ENCODE measurements at places on chromosomes 1 and 21.

DNA sequence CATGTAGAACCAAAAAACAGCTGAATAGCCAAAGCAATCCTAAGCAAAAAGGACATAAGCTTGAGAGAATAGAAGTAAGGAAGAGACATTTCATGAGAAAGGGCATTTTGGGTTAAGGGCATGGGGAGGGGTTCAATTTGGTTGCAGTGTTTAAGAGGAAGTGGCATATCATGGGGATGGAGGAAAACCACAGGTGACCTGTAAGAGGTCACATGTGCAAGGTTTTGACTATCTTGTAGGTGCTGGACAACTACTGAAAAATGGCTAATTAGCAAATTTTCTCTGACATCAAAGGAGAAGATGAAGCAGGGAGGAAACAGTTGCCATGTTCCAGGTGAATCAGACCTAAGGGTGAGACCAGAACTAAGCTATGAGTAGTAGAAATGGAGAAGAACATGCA is 31.3 kb upstream of the ROR1 start:
- no peak for DNase-seq

- DNase-seq: no peak
Measured at GRCh38 chr21:25424634-25425033, 182.6 kb downstream of the MRPL39 start.

GRCh38 chr1:75135573-75136194 is 1.5 kb downstream of the LHX8 start:
- DNase-seq: no peak

- no peak for DNase-seq
Measured at GRCh38 chr1:12617901-12618660, at the start of gene DHRS3. Gene DHRS3 (minus strand): TSS chr1:12618210. CDS start chr1:12617348, 862 bp downstream.

DNA sequence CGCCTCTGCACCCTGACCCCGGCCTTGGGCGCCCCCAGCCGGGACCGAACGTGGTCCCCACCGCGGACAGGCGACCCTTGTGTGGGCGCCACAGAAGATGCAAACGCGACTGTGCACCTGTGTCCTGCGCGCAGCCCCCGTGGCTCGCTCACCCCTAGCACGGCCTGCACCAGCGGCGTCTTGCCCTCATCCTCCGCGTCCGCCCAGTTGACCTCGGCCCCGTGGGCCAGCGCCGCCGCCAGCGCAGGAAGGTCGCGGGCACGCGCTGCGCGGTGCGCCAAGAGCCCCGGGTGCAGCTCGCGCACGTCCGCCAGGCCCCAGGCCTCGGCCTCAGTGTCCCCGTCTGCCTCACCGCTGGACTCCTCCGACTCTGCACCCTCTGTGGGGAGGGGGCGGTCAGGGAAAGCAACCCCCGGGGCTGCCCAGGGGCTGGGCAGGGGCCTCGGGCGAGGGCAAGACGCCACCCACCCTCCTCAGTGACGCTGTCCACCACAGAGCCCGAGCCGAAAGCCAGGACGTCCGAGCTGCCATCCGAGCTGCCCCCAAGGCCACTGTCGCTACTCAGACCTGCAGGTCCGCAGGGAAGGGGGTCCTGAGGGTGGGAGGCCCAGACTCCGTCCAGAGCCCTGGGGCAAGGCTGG is 13.4 kb downstream of the ACAP3 start:
- DNase-seq: no peak

DNA sequence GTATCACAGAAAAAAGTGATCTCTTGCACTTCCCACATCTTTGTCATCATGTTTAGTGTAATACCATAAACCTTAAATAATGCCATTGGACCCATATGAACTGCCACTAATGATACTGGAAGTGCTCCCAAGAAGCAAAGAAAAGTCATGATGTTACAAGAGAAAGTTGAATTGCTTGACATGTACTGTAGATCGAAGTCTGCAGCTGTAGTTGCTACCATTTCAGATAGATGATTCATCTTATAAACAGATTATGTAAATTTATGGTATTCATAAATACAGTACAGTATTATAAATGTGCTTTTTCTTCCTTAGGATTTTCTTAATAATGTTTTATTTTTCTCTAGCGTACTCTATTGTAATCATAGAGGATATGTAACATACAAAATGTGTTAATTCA is 30.1 kb upstream of the LAMC2 start:
- no peak for DNase-seq

DNA sequence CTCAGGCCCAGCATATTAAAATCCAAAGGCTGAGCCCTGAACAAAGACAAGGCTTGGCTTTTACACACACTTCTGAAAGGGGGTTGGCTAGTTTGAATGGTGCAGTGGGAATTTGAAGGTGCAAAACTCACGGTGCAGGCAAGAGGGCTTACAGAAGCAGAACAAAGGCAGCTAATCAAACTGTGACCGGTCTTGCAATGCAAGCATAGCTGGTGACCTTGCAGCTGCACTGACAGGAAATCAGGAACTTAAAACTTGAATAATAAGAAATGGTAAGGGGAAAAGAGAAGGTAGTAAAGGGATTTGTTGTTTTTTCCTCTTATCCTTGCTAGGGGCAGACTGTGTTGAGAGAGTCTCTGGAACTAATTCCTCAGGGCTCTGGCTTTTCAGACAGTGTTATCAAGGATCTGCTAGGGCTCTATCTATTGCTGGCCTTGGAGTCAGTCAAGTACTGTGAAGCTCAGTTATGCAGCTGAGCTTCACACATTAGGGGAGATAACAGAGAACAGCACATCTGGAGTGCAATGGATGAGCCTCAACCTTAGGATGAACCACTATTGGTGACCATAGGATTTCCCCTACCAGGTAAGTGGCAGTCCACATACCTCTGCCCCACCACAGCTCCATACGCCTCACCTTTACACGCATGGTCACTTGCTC is 97.6 kb downstream of the PPIAL4G start:
- DNase-seq: no peak

DNA sequence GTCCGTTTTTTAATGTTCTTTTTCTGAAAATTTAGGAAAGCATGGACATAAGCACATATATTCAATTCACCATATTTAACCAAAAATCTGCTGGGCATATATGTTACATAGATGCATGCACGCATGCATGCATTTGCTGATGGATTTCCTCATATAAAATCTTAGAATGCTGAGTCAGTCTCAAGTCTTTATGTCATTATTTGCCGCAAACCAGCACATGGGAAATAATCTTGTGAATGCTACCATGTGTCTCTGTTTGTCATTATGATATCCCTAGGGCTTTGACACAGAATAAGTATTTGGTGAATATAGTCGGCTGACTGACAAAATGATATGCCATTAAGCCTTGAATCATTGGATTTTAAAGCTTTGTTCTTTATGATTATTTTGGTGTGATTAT is 776.5 kb downstream of the KCNT2 start:
- DNase-seq: no peak

- DNase-seq: no peak
Measured at GRCh38 chr1:236657398-236657797, 28.9 kb upstream of the ACTN2 start.

DNA sequence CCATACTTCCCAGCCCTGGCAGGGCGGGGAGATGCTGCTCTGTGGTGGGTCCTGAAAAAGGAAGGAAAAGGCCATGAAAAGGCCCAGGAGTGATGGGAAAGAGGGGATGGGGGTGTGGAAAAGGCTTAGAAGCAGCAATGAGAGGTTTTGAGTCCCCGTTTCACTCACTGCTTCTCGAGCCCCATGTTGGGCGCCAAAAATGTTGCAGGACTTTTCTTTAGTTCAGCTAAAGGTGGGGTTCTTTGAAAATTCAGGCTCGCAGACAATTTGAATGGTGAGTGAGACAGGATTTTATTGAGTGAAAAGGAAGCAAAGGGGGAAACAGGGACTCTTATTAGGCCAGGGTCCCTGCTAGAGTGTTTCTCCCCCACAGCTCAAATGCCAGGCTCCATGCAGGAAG is 93.1 kb downstream of the MRPS6 start:
- DNase-seq: no peak

GRCh38 chr1:67863637-67864036 is 30.4 kb upstream of the GNG12 start:
- DNase-seq: no peak

DNA sequence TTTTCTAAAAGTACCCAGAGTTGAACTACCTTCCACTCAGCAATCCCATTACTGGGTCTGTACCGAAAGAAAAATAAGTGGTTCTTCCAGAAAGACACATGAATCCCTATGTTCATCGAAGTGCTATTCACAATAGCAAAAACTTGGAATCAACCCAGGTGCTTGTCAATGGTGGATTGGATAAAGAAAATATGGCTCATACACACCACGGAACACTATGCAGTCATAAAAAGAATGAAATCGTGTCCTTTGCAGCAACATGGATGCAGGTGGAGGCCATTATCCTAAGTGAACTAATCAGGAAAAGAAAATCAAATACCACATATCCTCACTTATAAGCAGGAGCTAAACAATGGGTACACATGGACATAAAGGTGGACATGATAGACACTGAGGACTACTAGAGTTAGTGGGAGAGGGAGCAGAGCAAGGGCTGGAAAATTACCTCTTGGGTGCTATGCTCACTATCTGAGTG is 32.9 kb upstream of the JUN start:
- no peak for DNase-seq

- DNase-seq: no peak
Measured at GRCh38 chr21:14857529-14857928, 207.3 kb downstream of the NRIP1 start.

DNA sequence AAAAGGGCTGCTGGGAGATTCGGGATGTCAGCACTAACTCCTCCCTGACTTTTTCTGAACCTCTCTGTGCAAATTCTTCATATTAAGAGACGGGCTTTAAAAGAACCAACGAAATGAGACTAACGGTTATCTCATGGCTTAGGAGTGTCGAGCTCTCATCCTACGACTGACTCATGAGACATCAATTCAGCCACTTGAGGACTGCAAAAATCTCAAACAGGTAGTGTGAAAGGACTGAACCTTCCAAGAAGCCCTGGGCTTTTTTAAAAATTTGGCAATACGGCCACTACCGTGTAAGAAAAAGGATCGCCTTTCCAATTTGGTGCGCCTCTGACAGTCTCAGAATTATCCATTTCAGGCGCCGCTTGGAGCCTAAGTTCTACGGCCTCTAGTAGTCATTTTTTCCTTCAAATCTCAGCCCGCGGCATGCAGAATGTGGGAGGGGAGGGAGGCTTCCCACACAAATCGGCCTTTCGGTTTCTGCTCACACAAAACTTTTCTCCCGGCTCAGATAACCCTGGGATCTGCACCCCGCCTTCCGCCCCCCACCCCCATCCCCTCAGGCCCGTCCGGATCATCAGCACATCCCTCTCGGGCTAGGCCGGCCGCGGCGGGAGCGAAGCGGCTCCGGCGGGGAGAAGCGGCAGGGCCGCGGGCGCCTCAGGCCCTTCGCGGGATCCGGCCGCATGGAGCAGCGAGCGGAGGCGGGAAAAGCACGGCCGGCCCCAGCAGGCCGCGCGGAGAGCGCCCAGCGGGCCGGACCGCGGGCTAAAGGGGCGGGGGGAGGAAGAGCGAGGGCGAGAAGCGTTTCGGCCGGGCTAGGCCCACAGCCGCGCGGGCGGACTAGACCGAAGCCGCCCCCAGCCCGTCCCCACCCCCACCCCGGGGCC is 618 bp downstream of the HNRNPR start:
- no peak for DNase-seq

GRCh38 chr1:156883919-156884318 is 9.6 kb upstream of the PEAR1 start:
- no peak for DNase-seq

Data from cortex of kidney (tissue), 1 donor.